ENCODE measurements at places on chromosomes 7 and 10. TPM values are rescaled to one million over a fixed set of nuclear protein-coding genes. Genes with fewer than 3 reads are reported as not detected.

The DHX32 gene
- total RNA-seq: 34.2 TPM

The FIGNL1 gene
- total RNA-seq: 11.4 TPM

The STRIP2 gene
- total RNA-seq: 1.6 TPM

The MALRD1 gene
- total RNA-seq: 0.33 TPM

The TMEM236 gene
- 0.39 TPM for total RNA-seq

The BLNK gene
- 25.5 TPM for total RNA-seq

The ZNF679 gene
- not detected for total RNA-seq

The CALHM1 gene
- total RNA-seq: not detected

The PALD1 gene
- total RNA-seq: not detected

The PRSS1 gene
- total RNA-seq: not detected

The GPR15LG gene
- not detected for total RNA-seq

The ITIH2 gene
- total RNA-seq: not detected

The PDZD7 gene
- 1.2 TPM for total RNA-seq

The SPOCK2 gene
- total RNA-seq: 0.39 TPM

The FRMD4A gene
- 25.5 TPM for total RNA-seq

The PRSS37 gene
- not detected for total RNA-seq

The BCCIP gene
- 17.7 TPM for total RNA-seq

The GIMAP6 gene
- not detected for total RNA-seq

The CALML3 gene
- total RNA-seq: not detected

The ZFAND2A gene
- 19.2 TPM for total RNA-seq

The DRGX gene
- not detected for total RNA-seq

The CYP26A1 gene
- total RNA-seq: not detected

The IGFBP1 gene
- not detected for total RNA-seq

The PDGFA gene
- total RNA-seq: 33.8 TPM

The TMEM254 gene
- total RNA-seq: 14.6 TPM

Measured in placental epithelial cell (primary cell).